Retinal pigment epithelial cell (primary cell): ENCODE measurements at places on chromosomes 7 and 10.

GRCh38 chr7:94710256-94710655 is 54.3 kb upstream of the SGCE start:
- DNase-seq = no peak

GRCh38 chr7:2301511-2301863 is 12.8 kb downstream of the SNX8 start:
- DNase-seq = no peak

GRCh38 chr10:70480239-70480861 is 1.8 kb downstream of the PALD1 start:
- no peak for DNase-seq

DNA sequence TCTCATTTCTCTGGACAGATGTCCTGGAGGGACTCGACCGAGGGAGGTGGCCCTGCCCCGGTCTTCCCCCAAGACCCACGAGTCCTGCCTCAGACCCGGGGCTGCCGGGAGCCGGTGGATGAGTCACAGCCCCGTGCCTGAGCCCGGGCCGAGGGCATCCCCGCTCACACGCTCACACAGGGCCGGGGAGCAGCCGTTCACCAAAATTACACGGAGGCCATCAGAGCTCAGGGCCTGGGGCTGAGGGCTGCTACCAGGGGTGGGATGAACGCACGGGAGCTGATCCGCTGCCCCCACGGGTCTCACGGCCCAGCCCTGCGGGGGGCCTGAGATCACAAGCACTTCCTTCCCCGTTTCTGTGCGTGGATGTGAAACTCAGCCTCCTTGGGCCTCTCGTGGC is 17.5 kb downstream of the FAM20C start:
- no peak for DNase-seq

DNA sequence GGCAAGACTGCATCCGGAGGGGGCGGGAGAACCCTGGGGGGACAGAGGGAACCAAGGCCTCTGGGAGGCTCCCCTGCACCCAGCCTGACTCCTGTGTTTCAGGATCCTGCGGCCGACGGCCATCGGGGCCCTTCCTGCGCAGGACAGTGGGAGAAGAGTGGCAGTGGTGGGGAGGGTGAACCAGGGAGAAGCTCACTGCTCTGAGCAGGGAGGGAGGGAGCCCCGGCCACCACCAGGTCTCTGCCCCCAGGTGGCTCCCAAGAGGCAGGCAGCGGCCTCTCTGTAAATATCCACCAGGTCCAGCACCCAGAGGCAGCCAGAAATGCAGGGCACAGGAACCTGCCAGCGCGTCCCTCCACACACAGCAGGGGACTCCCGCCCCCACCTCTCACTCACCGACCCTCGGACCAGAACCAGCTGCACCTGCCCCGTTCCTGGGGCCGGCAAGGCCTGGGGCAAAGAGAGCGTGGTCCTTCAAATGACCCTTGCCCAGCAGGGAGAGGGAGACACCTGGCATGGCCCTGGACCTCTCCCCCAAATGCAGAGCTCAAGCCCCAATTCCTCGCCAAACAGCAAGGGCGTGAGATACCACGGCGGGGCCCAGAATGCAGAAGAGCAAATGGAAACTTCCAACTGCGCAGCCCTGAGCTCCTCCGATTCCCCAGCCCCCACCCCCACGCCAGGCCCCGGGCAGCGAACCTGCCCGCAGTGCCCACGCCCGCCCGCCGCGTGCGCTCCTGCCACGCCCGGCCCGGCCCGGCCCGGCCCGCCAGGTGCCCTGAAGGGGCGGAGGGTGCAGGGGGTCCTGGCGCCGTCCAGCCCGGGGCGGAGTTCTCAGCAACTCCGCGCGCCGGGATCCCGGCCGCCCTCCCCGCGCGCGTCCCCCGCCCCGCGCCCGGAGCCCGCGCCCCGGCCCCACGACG is 805 bp downstream of the RASGEF1A start:
- no peak for DNase-seq

DNA sequence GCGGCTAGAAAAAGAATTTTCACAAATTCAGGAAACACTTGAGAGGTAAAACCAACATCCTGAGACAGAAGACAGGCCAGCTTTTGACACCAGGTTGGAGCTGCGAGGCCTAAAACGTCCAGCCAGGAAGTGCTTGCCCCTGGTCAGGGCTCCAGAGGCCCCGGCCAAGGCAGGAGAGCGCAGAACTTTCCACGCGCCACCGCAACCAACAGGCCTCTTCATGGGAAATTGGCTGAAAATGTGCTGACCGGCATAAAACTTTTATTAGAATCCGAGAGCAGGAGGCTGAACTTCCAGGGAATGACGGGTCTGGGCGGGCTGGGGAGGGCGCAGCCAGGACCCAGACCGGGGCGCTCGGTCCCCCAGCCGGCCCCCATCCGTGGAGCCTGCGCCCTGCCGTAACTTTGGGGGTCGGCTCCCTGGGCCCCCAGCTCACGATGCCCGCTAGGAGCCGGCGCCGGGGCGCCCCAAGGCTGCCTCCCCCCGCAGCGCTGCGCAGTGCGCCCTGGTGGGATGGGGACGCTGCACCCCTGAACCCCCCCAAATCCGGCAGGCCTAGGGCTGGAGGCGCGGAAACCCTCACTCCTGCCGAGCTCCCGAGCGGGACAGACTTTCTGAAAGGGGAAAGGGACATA is 414.0 kb upstream of the MKI67 start:
- no peak for DNase-seq

DNA sequence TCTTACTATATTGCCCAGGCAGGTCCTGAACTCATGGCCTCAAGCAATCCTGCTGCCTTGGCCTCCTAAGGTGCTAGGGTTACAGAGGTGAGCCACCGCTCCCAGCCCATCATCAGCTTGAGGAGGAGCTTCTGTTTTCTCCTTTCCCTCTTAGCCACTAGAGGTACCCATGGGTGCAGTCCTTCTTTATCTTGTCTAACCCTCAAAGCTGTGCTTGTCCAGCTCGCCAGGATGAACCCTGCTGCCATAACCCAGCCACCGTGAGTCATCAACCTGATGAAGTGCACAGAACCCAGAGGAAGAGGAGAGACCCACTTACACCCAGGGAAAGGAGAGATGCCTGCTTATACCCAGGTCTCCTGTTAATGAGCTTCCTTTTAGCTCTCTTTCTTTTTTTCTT is 133.4 kb downstream of the CUL2 start:
- DNase-seq = no peak

GRCh38 chr7:31249671-31250070 is 90.9 kb downstream of the NEUROD6 start:
- DNase-seq = no peak

DNA sequence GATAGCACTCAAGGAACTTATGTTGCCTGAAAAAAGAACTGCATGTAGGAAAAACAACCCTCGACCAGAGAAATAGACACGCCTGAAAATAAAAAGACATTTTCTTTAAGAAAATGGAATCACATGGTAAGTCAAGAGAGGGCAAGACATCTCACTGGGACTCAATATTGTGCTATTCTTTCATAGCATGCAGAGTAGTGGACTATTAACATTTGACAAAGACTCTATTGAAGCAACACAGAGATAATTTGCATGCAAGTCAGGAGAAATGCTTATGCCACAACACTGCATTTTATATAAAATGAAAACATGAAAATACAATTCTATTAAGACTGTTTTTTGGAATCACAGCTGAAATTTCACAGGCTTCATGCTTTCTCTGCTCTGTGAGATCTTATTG is 77.9 kb upstream of the RHOBTB1 start:
- no peak for DNase-seq
